ENCODE measurements at places on chromosomes 2 and 18. TPM values are rescaled to one million over a fixed set of nuclear protein-coding genes. Genes with fewer than 3 reads are reported as not detected.

The ABHD1 gene
- total RNA-seq, result 0.50 TPM

- no peak overlapping the region for H3K27ac ChIP-seq
- DNase-seq, result no peak
- peaks cover 3% of the 10 kb centered on the region for H3K4me1 ChIP-seq
- no peak overlapping the region for H3K4me3 ChIP-seq
Measured at GRCh38 chr2:223643309-223643708, 41.1 kb upstream of the SCG2 start.

The AFG3L2 gene
- 81.7 TPM for total RNA-seq

DNA sequence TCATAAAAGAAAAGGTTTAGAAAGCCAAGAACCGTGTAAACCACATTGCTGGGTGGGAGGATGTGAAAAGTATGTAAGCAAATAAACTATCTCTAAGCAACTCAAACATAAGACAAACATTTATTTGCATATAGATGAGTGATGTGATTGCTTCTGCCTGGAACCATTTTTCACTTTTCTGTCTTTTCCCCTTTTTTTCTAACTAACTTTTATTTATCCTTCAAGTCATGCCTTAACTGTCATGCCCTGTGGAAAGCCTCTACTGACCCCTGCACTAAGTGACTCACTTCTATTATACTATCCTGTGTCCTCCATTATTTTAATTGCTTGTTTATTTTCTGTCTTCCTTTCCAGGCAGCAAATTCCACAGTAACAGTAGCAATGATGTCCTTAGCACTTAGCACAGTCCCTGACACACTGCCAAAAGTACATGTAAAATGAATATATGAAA, 87.5 kb upstream of the CTAGE1 start:
- H3K4me1 ChIP-seq, result no peaks in the 10 kb centered on the region
- no peak for DNase-seq
- no peak overlapping the region for H3K4me3 ChIP-seq

DNA sequence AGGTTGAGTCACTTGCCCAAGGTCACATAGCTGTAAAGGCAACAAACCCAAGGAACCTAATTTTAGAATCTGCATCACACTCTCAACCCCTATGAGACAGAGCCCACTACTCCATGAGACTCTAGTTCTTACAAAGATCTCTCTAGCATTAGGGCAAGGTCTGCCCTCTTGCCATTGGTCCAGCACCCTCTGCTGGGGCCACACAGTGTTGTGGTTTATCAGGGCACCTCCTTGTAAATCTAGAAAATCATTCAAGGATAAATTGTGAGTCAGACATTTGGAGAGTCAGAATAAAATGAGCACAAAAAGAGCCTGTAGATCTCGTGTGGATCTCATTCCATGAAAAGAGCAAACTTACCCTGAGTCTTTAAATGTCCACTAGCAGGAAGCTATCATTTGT, 91.2 kb downstream of the SLC8A1 start:
- DNase-seq, result no peak
- H3K27ac ChIP-seq, result no peak overlapping the region
- H3K36me3 ChIP-seq, result no peaks in the 10 kb centered on the region
- H3K27me3 ChIP-seq, result no peaks in the 10 kb centered on the region
- no peaks in the 10 kb centered on the region for H3K4me1 ChIP-seq
